ENCODE measurements at places on chromosomes 4 and X.
A peak's percentile ranks its signal among the peaks of the same experiment; 100 is the strongest.

DNA sequence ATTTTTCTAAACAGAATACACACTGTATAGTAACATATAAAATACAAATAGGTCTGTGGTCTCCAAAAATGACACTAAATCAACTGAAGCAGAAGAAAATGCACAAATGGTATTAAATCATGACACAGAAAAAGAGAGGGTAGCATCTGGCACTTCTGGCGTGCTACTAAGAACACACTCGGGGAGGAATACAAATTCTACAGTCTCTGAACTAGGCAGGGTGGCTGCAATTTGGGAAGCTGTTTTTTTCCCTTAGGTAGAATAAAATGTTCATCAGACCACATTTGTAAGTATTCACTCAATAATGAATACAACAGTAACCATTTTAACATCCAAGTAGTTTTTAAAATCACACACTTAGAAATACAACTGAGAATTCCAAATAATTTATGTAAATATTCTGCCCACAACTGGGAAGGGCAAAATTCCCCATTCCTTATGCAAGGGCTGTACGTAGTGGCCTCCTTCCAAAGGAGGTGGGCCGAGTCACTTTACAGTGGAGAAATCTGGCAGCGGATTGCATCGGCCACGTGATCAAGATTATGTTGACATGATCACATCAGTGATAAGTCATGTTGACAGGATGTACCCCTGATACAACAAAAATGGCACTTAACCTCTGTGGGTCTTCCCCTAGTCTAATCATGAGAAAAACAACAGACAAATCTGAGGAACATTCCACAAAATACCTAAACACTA lies 101.1 kb downstream of the TSPAN5 start:
- DNase-seq: no peak

- no peak for DNase-seq
Observed at GRCh38 chr4:115234405-115235093, 121.1 kb upstream of the NDST4 start.

DNA sequence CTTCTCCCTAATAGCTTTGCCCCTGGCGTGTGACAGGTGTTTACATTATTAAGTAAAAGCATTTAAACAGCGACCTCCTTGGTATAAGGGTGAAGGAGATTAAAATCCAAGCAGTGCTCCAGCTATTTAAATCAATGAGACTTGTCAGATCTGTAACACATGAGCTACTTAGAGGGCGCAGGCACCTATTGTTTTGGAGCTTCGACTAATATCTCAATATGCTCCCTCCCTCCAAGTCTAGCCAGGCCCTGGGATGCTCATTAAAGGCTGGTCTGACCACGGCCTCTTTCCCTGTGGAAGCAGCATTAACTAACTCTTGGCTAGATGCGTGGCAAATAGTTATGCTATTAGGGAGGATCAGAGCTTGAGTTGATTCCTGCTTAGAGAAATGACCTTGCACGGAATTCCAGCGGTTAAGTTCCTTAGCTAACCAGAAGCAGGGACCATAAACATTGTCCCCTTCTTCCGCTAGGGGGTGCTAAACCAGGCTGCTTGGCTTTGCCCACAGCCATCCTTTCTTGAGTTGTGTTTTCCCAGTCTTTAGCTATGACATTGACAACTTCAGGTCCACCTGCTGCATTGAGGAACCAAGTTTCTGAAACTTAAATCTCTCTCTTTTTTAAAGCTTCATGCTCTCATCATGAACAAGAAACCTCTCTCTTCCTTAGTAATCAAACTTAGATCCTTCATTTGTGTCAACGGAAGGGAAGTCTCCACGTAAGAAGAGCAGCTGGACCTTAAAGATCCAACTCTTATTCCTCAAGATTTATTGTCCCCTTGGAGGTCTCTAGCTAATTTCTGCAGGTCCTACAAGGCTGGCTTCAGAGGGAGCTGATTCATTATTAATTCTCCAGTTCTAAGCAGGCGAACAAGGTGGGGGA lies 80.7 kb upstream of the IGFBP7 start:
- peak; percentile 41 for DNase-seq

DNA sequence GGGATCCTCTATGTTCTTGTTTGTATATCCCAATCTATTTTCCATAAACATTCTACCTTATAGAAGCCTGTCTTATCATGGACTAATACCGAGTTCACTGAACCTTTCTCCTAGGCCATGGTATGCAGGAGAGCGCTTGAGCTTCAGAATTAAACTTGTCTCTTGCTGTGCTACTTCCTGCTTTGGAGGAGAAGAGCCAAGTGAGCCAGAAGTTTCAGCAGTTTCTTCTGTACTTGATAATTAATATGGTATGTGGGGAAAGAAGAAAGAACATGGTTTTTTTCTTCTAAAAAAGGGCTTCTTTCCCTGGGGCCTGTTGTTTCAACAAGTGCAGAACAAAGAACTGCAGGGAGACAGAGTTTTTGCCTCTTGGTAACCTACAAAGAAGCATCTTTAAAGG lies 172.8 kb downstream of the ATG4A start:
- no peak for DNase-seq

GRCh38 chr4:111475001-111475400 lies 670.3 kb upstream of the FAM241A start:
- no peak for DNase-seq

DNA sequence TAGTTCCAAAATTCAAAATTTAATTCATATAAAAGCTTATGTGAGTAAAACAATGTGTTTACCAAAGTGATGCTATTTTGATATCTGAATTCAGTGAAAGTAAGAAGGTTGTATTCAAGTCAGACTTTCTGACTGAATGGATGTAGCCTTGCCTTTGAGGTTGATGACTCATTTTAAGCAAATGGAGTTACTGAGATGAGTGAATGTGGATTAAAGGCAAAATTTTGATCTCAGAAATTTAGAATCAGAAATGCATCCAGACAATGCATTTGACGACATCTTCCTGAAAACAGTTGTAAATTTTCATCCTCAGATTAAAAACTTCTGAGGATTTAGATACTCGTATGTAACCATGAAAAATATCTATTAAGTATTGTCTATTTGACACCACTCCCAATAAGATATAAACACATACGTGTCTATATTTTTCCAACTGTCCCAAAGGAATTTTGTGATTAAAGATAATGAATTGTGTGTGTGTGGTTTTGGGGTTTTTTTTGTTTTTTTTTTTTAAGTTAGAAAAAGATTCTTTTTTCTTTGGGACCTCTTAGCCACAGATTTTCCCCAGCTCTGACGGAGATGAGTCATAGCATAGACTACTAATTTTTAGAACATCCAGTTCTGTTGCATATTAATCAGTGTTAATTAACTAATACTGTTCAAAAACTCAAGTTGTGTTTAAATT lies 34.4 kb downstream of the NFKB1 start:
- DNase-seq: no peak

- no peak for DNase-seq
Observed at GRCh38 chr4:140061194-140061593, 92.8 kb downstream of the MAML3 start.

GRCh38 chr4:87465739-87466366 lies 43.5 kb downstream of the NUDT9 start:
- DNase-seq: no peak

DNA sequence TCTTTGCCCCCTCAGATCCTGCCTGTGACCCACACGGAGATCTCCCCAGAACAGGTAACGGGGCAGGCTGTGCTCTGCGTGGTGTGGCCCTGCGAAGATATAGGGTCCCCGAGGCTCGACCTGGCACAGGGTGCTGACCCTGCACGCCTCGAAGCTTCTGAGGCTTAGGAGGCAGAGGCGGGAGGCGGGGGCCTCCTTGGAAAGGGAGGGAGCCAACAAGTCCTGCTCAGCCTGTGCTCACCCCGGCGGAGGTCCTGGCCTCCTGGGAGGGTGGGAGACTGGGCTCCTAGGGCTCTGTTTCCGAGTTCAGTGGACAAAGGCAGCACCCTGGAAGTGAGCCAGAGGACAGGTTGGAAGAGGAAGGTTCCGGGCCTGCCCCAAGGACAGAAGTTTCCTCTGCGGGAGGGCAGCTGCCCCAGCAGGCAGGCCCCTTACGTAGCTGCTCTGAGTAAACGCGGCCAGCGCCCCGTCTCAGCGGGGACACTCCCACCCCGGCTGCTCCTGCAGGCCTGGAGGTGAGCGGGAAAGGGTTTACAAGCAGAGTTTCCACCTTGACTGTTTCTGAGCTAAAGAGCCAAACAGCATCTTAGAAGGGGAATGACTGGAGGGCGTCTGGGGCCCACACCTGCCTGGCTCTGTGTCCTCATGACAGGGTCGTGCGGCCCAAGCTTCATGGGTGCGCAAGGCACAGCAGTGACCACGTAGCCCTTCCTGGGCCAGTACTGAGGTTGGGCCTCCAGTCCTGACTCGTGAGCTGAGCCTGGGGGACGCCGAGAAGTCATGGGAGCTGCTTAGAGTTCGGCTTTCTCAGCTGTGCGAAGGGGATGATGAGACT lies 16.1 kb downstream of the TMEM175 start:
- DNase-seq: no peak

- no peak for DNase-seq
Observed at GRCh38 chr4:154566639-154567204, 3.9 kb downstream of the FGB start.

DNA sequence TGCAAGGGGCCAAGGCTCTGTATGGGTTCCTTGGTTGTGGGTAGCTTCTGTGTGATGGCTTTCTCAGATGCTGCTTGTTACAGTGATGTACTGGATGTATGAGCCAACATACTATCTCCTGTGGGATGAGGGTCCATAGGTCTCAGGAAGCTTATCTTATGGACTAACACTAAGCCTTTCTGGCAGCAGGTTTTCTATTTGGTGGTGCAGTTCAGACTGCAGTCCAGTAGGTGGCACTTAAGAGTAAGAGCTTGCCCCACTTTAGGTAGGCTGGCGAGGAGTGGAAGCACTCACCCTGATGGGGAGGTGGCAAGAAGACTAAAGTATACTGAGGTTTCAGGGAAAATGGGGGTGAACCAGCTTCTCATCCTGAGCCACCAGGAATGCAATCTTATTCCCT lies 306.7 kb upstream of the MAOA start:
- peak; percentile 44 for DNase-seq

DNA sequence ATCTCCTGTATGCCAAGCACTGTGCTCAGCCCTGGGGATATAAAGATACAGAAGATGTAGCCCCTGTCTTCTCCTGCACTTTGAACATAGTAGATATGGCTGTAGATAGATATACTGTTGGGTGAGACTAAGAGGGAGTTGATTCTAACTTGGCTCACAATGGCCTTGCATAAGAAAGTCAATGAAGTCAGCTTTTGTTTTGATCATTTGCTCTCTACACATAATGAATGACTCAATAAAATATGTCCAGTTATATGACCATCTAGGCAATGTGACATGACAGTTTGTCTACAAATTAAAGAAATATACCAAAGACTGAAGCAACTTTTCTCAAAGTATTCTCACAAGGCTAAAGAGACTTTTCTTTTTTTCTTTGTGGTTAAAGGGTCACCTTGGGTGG lies 147.6 kb upstream of the DIPK2B start:
- DNase-seq: no peak

GRCh38 chrX:73401591-73402266 lies 45.1 kb upstream of the CDX4 start:
- DNase-seq: no peak

DNA sequence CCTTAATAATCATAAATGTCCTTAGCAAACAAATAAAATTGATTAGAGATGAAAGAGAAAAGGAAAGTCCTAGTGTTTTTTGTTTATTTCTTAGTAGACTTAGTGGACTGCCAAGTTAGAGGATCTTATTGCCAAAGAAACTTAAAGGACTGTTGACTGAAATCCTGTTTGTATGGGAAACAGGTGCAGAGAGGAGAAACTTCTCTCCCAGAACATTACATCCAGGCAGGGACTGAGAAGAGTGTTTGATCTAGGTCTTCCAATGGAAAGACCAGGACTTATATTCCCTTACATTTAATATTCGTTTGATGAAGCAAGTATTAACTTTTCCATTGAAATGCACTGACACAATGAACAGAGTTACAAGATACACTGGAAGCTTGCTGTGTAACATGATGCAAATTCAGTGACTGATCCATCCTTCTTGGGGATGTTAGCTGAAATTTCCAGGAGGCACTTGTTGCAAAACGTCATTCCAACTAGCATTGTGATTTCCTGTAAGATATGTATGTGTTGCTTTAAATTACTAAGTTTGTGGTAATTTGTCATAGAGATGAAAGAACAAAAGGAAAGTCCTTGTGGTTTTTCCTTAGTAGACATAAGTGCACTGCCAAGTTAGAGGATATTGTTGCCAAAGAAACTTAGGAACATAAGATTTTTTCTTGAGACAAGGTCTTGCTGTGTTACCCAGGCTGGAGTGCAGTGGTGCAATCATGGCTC lies 505.6 kb downstream of the STIM2 start:
- DNase-seq: no peak

- no peak for DNase-seq
Observed at GRCh38 chr4:6538575-6538974, 36.4 kb upstream of the MAN2B2 start.

DNA sequence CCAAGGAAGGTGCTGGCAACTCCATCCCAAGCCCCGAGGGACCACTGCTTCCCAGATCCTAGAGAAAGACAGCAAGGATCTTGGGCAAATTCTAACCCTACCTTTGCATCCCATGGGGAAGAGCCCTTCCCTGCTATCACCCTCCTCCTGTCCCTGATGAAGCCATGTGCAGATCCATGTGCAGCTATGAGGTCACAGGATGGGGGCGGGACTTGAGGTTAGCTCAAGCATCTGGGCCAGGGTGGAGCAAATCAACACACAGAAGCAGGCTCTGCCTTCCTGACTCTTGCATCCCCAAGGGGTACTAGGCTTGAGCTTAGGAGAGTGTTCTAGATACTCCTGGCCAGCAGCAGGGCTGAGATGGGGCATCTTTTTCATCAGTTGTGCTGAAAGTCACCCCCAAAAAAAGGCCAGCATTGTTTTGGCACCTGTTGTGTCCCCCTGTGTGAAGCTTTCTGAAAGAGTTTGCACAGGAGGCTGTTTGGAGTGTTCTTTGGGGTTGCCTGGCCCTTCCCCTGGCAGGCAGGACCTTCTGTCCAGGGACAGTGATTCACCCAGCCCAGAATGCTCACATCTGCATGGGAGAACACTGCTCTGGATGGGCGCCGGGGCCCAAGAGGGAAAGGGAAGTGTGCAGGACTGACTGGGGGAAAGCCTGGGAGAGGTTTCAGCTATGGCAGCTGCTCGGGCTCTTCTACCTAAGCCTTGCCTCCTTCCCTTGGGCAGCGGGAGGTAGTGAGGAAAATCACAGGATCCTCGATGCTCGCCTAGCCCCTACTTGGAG lies 50.8 kb downstream of the PRPS1 start:
- peak; percentile 62 for DNase-seq

- no peak for DNase-seq
Observed at GRCh38 chrX:54407266-54407665, 32.9 kb upstream of the TSR2 start.

Data from activated CD4-positive, alpha-beta T cell treated with anti-CD3 and anti-CD28 coated beads, Interleukin-2, amount 50 U/mL, for 48 hours (primary cell).